Calu3 (cell line): ENCODE measurements at places on chromosomes 1 and 21.

DNA sequence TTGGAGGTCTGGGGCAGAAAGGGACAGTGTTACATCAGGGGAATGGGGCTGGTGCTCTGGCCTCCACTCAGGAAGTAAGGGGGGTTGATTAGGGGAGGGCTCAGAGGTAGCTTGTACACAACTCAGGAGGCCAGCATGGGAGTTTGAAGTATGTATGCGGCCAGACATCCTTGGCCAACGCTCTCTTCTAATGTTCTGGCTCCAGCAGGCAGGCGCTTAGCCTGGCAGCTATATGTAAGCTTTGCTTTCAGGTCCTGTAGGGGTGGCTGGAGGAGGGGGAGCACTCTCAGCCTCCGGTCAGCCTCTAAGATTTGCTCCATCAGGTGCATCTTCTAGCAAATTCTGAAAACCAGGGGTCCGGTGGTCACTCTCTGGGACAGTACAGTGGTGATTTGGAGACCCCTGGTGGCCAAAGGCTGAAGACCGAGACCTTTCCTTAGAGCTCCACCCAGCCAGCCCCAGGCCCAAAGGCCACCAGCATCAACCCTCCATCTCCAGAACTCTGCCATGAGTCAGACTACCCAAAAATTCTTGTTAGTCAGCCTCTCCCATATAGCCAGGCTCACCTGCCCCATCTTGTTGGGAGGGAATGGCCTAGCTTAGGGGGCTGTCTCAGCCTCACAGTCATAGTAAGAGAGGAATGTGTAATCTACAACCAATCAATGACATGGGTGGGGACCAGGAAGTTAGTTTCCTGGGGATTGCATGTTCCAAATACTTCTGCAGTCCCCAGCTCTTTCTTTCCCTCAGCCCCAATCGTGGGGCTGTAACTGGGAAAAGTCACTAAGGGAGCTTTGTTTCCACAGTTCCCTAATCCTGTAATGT lies 9.7 kb upstream of the COL8A2 start:
- DNase-seq, result peak; percentile 66

GRCh38 chr21:41349619-41350390 lies 12.0 kb upstream of the MX2 start:
- no peak for DNase-seq

- DNase-seq, result no peak
Observed at GRCh38 chr1:239233626-239234025, 152.7 kb upstream of the CHRM3 start.

GRCh38 chr1:178057141-178057765 lies 36.7 kb upstream of the RASAL2 start:
- DNase-seq, result no peak

DNA sequence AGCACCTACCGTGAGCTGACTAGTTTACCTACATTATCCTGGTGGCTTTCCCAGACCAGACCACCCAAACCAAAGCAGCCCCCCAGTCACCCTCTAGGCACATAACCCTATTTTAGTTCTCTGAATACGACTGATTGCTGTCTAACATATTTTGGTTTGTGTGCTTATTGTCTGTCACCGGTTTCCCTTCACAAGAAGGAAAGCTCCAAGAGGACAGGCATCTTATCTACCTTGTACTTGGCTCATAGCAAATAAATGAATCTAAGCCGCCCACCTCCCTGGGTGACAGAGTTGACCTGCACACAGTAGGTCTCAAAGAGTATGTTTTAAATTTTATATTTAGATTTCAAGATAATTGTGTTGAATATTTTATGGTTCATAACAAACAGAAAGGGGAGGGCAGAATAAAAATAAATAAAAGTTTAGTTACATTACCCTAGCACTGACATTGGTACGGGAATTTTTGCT lies 904 bp upstream of the PRDX6 start:
- DNase-seq, result no peak

DNA sequence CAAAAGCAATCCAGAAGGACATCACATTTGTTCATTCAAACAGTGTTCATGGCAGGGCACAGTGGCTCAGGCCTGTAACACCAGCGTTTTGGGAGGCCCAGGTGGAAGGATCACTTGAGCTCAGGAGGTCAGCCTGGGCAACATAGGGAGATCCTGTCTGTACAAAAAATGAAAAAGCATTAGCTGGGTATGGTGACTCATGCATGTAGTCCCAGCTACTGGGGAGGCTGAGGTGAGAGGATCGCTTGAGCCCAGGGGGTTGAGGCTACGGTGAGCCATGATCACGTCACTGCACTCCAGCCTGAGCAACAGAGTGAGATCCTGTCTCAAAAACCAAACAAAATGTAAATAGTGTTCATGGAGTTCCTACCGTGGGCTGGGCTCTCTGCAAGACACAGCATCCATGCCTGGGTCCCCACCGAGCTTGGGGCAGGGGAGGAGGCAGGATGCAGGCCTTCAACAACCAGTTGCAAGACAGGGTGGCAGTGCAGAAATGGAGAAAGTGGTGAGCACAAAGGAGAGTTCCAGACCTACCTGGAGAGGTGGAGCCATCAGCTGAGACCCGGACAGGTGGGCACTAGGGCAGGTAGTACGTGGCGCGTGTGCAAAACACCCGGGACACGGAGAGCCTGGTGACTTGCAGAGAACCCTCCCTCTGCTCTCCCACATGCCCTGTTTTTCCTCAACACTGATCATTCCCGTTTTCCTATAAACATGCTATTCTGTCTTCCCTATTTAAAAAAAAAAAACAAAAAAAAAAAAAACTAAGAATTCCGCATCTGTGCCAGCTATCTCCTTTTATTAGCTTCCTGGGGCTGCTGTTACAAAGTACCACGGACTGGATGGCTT lies 138.9 kb downstream of the TOMM20 start:
- no peak for DNase-seq

GRCh38 chr1:81800695-81801650 lies at the start of gene ADGRL2:
Gene ADGRL2 (plus strand): TSS chr1:81800934. CDS start chr1:81836985, 36,051 bp downstream.
- peak; percentile 77 for DNase-seq

- DNase-seq, result no peak
Observed at GRCh38 chr1:219159946-219160645, 13.6 kb upstream of the LYPLAL1 start.

DNA sequence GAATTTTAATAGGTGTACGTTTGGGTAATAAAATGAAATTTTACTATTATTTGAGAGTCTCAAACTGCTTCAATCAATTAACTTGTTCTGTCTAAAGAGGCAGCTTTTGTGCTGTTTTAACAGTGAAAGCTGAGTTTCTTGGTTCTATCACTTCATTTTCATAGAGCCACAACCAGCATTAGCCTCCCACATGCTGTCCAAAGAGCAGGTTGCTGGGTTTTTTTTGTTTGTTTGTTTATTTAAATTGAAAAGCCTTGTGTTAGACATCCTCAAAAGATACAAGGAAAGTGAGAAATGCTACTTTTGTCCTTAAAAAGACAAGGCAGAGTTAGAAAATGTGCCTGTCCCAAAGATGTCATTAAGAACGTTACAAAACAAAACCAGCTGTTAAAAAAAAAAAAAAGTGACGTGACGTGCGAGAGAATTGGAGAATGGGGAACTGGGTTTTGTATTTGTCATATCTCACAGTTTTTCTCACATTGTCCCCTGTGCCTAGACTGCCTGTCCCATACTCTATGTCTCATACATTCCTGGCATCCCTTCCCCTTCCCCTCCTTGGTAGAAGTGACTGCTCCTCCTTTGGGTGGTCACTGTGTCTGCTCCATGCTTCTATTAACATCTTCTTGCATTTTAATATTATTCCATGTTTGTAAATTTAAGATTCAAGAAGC lies 63.1 kb upstream of the CD34 start:
- DNase-seq, result no peak

DNA sequence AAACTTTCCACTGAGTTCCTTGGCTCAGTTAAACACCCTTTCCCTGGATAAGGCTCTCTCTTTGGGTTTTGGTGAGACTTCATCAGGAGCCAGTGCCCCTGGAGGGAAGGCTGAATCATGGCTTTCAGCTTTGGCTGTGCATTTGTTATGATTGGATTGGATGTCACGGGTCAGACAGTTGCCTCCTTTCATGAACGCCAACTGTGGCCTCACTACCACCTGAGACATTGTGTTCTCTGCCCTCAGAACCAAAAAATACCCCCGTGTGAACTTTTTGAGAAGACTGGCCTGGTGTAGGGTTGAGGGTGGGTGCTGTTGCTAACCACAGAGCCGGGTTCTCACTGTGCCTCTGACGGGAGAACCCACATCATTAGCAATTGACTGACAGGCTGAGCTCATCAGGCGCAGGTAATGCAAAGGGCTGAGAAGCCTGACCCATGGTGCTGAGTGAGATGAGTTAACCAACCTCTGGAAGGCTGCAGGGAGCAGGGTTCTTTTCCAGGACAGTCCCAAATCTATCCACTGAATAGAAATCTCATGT lies 65.6 kb downstream of the HHAT start:
- DNase-seq, result no peak

DNA sequence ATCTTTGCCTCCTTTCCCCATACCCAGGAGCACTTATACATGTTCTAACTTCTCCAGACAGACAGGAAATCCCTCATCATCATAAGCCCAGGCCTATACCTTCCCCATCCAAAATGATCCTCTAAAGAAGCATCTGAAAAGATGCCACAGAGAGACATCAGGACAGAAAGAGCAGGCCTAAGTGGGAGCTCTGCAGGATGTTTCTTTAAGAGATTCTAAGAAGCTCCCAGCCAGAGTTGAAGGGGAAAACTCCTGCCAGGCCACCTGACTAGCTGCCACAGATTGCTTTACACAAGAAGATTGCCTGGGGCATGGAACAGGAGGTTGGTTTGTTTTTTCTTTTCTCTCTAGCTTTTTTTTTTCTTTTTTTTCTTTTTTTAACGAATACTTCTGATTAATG lies 275.8 kb downstream of the VAV3 start:
- DNase-seq, result peak; percentile 13

DNA sequence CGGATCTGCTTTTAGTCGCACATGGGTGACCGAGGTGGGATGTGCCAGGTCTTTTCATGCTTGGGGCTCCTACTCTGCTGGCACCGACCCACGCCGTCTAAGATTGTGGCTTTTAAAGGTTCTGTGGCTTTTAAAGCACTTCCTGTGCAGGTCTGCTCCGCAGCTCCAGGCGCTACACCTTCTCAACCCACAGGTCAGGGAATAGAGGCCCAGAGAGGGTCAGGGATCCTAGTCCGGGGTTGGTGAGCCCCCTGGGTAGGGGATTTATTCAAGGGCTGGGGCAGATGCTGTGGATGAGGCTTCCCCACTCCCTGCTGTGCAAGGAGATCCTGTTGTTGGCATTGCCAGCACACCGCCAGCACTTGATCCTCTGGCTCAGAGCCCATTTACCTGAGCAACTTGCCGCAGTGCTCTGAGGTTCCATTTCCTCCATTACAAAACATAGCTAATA lies 212.8 kb upstream of the RAB4A start:
- no peak for DNase-seq

- no peak for DNase-seq
Observed at GRCh38 chr1:1577367-1578011, 2.8 kb upstream of the SSU72 start.

DNA sequence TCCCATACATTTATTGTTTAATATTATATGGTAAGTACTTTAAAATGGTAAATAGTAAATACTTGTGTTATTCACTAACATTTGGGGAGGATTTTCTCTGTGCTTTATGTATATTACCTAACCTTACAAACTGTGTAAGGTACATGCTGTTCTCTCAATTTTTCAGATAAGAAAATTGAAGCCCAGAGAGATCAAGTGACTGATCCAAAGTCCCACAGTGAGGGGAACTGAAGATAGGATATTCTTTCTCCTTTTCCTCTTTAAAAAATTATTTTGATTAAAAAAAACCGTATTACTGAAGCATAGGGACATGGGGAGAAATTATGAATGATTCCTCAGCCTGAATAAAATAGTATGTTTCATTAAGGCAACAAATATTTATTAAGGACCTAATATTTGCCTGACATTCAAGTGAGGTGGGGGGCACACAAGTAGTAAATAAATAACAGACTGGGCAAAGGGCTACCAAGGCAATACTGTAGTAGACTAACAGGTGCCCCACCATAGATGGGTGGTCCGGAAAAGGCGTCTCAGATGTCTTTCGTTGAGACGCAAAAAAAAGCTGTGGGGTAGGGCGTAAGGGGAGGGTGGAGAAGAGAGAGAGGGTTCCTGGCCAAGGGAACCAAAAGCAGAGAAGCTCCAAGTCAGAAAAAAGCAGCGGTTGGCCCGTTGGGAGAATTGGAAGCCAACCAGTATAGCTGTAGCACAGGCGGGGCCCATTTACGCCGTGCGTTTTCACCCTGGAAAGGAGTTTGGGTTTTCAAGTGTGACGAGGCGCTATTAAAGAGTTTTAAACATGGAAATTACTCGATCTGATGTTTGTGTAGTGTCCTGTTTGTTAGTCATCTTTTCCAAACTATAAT lies 944 bp upstream of the AGO3 start:
- DNase-seq, result peak; percentile 23

- DNase-seq, result no peak
Observed at GRCh38 chr1:232403017-232403714, 226.8 kb downstream of the SIPA1L2 start.

DNA sequence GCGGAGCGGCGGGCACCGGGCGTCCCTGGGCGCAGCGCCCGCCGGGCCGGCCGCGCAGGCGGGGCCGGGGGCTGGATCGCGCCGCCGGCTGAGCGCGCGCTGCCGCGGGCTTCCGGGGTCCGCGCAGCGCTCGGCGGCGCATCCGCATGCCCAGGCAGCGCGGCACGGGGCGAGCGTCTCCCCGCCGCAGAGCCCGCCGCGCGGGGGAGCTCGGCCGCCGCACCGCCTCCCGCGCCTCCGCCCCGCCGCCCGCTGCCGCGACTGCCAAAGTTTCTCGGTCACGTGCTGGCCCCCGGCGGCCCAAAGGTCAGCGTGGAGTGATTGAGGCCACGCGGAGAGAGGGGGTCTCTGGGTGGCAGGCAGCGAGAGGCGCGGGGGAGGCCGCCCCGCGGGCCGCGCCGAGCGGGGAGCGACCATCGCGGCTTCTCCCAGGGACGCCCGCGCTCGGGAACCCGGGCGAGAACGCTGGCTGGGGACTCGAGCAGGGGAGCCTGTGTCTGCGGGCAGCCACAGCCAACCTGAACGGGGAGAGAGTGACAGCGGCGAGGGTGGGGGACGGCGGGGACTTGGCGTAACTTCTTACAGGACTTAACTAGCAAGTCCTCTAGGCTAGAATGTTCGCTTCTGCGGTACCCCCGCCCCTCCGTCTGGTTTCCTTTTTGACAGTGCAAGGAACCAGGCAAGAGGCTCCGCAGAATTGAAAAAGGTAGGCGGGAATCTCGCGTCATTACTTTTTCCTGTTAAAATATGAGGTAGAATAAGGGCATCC lies at the start of gene ILDR2:
ILDR2 (minus strand) TSS at position 180 of the 769 bp plus-strand sequence. CDS start 272 bp downstream, outside the sequence.
- peak; percentile 55 for DNase-seq

DNA sequence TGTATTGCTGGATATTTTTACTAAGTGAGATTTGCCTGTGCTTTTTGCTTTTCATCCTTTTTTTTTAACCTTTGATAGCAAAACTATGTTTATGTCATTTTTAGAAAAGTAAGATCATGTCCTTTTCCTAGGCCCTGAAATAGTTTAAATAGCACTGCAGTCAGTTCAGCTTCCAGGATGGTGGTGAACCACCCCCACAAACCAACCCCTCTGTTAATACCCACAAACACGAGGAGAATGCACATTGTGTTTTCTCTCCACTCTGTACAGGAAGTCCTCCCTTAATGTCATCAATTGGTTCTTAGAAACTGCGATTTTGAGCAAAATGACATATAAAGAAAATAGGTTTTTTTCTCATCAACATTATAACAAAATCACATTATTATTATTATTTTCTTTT lies 117.7 kb upstream of the DSCAM start:
- DNase-seq, result no peak
